Hematopoietic multipotent progenitor cell (in vitro differentiated cells): ENCODE measurements at places on chromosomes 3 and 15.

DNA sequence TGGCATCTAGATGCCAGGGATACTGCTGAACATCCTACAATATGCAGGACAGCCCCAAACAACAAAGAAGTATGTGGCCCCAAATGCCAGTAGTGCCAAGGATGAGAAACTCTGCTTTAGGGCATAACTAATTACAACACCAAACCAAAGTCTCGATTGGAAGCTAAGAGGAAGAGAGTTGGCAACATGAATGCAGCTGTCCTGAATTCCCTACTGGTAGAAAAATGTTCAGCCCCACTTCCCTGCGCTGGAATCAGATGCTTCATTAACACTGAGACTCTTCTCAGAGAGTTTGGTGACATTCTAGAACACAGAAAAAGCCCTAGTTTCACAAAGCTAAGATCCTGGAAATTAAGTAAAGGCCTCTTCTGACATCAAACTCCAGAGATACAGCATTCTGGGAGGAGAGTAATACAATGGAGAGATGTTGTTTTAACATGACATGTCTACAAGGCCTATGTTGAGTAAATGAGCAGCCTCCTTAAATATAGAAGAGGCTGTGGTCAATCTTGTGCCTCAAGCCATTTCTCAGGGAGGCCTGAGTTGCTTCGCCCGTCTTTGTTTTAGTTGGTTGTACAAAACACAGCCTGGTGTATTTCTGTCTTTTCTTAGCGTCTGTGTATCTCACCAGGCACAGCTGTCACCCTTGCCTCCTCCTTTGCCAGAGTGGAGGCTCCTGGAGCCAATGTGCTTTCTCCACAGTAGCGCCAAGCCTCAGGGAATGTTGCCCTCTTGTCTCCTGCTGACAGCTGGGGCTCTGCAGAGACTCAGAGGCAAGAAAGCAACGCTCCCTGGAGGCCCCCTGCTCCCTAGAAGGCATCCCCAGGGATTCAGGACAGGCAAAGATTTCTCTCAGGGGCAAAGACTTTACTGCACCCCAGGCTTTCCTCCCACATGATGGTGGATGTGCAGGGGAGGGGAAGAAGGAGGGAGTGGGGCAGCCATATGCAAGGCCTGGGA is 25.1 kb upstream of the CTNNB1 start:
- DNase-seq, result no peak

DNA sequence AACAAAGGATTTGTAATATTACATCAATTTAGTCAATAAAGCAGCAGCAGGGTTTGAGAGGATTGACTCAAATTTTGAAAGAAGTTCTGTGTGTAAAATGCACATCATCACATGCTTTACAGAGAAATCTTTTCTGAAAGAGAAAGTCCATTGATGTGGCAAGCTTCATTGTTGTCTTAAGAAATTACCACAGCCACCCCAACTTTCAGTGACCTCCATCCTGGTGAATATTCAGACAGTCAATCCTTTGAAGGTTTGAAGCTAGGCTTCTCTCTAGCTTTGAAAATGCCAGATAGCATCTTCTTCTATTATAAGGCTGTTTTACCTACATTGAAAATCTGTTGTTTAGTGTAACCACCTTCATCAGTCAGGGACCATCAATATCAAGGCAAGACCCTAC is 51.8 kb upstream of the SETMAR start:
- no peak for DNase-seq

- DNase-seq, result no peak
These were observed 34.9 kb downstream of the AMOTL2 start for GRCh38 chr3:134339331-134339730.

DNA sequence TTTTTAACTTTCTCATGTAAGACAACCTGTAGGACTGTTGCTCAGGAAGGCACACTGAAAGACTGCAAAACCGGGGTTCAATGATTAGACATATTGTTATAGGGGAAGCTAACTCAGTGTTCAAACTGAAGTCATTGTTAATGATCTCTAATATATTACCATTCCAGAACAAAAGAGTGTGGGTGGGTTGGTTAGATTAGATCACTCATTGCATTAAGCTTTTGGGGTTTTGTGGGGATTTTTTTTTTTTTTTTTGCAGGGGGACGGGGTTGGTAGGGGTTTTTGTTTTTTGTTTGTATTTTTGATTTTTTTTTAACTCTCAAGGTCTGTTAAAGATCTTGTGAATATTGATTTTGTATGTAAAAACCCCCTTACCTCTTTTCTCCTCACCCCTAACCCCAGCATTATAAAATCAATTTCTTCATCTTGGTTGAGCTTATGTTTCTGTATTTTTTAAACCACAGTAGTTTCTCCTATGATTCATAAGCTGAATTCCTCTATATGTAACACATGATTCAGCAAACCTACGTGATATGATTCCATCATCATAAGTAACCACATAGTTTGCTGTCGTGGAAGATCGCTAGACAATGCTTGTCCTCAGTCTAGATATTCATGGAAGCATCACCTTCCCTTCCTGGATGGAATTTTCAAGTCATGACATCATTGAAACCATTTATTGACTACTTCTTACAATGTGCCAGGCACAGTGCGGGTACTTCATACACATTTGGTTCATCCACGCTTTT is 544.1 kb upstream of the MDFIC2 start:
- no peak for DNase-seq

- no peak for DNase-seq
These were observed 11.5 kb downstream of the MUC4 start for GRCh38 chr3:195800240-195800639.

DNA sequence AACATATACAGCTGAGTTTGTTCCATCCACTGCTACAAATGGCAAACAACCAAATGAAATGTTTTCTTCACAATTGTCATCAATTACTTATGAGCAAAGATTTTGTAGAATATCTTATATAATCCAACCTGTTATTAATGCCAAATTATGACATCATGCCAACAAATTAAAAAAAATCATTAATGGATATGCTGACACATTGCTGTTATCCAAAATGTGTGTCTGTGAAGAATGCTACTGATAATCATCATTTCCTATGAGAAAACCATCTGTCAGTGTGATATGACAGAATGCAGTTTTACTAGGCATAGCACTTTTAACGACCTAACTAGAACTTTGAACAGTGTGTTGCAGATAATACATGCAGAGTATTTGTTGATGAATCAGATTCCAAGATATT is 556.5 kb upstream of the KCNMB2 start:
- DNase-seq, result peak; percentile 7

- DNase-seq, result no peak
These were observed 59.3 kb upstream of the RPL35A start for GRCh38 chr3:197890693-197891092.

- DNase-seq, result no peak
These were observed 253.6 kb upstream of the MRPL3 start for GRCh38 chr3:131756405-131756804.

GRCh38 chr3:139838269-139838957 is 96.6 kb upstream of the CLSTN2 start:
- DNase-seq, result no peak

GRCh38 chr3:44969828-44970179 is 6.2 kb downstream of the ZDHHC3 start:
- DNase-seq, result no peak

DNA sequence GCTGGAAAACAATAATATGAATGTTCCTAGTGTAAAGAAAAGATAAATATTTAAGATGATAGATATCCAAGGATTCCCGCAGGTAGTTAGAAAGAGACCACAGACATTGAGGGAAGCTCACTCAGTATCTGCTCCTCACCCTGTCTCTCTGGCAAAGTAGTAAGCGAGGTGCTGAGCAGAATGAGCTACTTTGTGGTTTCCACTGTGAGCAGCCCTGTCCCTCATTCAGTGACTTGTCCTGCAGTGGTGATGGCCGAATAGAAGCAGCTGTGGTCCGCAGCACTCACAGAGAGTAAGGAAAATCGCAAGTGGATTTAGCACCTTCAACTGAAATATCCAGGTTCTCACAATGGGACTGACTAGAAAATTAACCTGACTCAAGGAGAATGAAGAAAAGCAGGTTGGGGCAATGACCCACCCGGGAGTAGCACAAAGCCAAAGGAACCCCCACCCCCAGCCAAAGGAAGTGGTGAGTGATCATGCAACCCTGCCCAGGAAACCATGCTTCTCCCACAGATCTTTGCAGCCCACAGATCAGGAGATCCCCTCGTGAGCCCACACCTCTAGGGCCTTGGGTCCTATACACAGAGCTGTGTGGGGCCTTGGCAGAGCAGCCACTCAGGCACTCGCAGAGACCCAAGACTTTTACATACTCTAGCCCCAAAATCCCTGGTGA is 21.8 kb upstream of the SLC25A38 start:
- peak; percentile 74 for DNase-seq

DNA sequence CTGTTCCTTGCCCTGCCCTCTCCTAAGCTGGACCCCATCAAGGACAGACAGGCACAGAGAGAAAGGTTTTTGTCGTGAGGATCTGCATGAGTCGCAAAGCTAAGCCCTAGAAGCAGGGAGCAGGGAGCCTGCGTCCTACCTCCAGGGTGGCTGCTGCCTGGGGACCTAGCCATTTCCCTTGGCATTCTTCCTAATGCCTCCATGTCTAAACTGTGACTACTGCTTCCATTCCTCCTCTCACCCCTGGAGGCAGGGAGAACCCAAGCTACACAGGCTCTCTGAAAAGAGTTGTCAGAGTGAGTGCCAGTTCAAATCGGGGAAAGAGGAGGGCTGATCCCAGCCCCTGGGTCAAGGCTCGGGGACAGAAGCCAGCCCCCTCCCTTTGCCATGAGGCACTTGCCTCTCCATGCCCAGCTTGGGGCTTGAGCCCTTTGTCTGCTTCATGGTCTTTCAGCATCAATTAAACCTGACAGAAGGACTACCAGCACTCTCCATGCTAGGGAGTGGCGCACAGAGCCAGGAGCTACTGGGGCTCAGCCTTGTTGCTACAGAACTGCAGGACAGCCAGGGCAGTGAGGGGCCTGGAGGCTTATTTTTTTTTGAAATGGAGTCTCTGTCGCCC is 2.4 kb downstream of the GCHFR start:
- no peak for DNase-seq

GRCh38 chr15:28260722-28261121 is 61.3 kb downstream of the HERC2 start:
- DNase-seq, result no peak

- DNase-seq, result no peak
These were observed 137.0 kb downstream of the LMLN start for GRCh38 chr3:198097048-198097447.

DNA sequence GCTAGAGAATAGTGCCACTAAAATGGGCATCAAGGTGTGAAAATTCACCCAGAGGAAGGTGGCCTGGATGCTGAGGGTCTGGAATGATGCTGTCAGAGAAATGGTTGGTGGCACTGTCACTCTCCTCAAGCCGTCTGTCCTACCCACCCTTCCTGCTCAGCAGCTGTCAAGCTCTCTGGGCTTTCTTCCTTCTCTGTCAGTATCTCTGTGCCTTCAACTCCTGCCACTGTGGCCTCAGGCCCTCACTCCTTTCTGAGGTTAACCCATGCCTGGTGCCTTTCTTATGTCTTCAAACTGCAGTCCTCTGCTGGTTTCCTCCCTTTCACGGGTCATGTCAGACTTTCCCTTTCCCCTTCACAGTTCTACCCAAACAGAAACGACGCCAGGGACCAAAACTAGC is 4.4 kb downstream of the MYO5C start:
- no peak for DNase-seq

DNA sequence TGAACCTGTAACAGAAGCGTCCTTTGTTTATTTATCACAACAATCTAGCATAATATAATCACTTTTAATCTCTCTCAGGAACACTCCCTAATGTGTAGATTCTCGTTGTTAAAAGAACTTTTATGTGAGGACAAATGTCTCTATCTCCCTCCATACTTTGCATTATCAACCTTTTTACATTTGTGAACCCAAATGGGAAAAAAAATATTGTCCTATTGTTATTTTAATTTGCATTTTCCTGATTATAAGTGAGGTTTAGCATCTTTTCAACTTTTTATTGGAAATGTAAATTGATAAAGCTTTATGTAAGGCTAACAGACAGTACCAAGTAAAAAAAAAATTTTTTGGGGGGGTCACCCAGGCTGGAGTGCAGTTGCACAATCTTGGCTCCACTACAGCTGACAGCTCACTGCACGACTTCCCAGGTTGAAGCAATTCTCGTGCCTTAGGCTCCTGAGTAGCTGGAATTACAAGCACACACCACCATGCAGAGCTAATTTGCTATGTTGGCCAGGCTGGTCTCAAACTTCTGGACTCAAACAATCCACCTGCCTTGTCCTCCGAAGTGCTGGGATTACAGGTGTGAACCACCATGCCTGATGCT is 33.0 kb upstream of the DENND4A start:
- no peak for DNase-seq

DNA sequence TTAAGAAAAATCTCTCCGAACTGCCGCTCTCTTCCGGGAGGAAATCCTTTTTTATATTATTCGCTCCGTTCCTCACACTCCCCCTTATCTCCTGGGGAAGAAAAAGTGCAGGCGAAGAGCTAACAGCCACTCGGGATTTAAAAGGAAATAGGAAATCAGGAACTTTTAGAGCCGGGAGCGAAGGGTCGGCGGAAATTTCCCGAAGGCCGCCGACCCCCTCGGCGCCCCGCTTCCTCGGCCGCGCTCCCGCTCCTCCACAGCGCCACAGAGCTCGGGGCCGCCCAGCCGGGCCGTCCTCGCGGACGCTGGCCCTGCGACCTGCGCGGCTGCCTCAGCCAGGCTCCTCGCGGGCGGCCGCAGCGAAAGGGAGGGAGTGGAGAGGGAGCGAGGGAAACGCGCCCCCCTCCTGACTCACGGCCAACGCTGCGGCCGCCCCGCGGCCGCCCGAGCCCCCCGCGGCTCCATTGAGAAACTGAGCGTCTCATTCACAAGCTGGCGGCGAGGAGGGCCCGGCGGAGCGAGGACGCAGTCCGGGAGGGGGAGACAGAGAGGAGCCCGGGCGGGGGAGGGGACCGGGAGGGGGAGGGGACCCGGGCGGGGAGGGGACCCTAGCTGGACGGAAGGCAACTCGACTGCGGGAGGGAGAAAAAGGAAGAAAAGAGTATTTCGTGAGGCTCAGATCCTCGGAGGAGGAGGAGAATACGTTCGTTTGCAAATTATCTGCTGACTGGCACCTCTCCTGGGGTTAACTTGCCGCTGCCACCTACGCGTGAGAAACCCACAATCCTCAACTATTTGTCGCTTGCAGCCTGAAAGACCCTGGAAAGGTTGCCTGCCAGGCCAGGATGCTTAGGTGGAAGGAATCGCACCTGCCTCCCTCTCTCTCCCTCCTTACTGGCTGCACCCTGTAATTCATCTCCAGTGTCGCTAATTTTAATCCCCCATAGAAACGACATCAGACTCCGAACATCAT is at the start of gene PTPN9:
Gene PTPN9, minus strand, starts transcription at position 368 of the 973 bp plus-strand sequence. CDS start 539 bp downstream, outside the sequence.
- peak; percentile 42 for DNase-seq

DNA sequence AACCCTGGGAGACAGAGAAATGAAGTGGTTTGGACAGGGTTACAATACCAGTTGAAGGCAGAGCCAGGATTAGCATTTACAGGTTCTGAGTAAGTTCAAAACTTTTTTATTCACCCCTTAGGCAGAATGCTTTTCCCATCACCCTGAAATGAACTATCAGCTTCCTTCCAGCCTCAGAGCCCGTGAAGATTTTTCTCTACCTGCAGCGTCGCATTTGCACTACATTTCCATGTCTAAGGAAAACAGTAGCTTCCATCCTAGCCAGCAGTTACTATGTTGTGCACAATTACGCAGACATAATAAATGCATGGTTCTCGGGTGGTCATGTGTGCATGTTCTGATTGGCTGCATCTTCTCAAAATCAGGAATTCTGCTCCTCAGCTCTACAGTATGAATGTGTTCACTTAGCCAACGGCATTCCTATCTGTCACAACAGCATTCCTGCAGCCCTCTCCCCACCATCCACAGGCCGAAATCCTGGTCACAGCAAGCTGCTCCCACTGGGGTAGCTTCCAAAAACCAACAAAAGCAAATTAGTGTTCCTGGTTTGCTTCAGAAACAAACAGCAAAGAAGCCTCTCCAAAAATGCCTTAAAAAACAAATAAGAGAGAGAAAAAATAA is 510.8 kb upstream of the SEMA6D start:
- no peak for DNase-seq

- peak; percentile 78 for DNase-seq
These were observed 64.1 kb upstream of the KLHL25 start for GRCh38 chr15:85858586-85859375.
